ENCODE measurements at places on chromosomes 3 and 15.

DNA sequence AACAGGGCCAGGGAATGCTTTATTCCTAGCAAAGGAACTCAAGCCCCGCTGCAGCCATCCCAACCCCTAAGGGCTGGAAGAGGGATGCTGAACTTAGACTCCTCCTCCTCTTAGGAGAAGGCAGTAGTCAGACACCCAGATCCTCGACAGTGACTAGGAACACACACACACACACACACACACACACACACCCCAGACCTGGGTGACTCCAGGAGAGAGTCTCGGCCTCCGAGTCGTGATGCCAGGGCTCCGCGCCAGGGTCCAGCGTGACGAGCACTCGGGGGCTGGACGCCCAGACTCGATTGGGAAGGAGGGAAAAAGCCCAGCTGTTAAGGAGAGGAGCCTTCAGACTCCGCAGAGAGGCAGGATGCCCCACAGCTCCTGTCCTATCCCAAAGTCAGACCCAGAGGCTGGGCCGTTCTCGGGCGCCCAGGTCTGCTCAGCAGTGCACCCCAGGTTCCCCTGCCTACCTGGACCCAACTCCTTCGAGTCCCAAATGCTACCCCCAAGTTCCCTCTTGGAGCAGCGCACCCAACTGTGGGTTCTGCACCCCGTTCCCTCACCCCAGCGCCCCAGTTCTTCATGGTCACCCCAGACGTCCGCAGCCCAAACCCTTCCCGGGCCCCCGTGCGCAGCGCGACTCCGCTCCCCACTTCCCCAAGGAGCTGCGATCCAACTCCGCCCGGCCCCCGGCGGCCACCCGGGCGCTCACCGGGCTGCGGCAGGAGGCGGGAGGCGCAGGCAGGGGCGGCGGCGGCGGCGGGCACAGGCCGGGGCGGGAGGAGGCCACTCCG lies 421 bp downstream of the BMF start:
- no peak for DNase-seq

DNA sequence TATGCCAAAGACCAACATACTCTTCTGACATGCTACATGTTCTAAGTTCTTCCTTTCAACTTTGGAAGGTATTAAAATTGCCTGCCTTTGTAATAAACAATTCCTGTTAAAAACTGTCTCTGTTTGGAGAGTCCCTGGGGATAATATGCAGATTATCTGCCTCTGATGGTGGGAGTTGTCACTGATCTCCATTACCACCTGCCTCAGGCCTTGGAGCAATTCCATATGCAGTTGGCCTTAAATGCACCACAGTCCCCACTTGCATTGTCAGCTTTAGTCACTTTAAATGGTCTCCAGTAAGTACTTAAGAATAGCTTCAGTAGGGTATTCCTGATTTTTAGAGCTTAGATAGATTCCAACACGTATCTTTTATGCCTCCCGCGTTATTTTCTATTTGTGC lies 121.1 kb upstream of the GOLIM4 start:
- DNase-seq, result no peak

GRCh38 chr15:56243163-56244037 lies at the start of gene RFX7:
Gene RFX7, minus strand, starts transcription at chr15:56243879. Its CDS starts 594 bp downstream, at chr15:56243285.
- DNase-seq, result peak; percentile 69

DNA sequence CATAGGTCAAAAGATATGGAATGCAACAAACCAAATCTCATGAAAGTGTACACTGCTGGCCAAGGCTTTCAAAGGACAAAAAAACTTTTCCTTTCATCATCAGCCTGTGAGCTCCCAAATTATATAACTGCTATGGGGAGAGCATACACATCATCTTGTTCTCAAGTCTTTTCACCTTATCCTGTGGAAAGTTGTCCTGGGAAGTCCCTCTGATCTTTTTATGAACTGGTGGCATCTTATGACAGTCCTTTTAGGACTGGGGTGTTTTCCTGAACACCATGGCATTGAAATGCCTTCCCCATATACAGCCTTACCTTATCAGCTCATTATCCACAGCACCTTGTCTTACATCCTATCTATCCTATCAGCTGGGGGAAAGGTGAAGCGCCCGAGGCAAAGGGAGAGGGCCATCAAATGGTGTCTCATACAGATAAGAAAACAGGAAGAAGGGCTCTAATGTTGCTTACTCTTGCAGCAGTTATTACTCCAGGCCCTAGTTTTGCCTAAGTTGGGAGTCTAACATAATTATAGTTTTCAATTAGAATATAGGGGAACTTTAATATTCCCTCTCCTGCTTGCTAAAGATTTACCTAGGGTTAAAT lies 61.5 kb upstream of the GOLIM4 start:
- no peak for DNase-seq

GRCh38 chr3:24137958-24138875 lies 193.1 kb downstream of the NR1D2 start:
- no peak for DNase-seq

DNA sequence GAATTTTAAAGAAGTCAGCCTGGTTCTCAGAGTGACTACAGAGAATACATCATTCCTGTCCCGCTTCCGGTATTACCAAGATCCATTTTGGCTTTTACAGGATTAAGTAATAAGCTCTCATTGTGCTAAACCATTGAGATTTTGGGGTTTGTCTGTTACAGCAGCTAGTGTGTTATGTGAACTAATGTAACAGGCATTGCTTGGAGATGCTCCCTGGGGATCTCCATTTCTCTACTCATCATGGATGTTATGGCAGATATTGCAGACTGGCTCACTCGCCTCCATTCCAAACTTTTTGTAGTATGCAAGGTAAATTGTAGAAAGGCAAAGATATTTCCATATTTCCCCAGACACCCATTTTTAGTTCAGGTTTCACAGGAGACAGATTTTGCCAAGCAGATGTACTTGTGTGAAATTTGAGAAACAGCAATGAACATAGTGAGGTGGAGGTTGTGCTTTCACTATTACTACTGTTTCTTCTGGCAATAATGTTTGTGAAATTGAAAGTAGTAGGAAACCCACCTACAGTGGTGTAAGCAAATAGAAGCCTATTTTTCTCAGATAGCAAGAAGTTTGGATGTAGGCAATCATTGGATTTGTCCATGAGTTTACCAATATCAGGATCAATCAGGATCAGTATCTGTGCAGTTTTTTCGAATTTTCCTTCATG lies 177.1 kb upstream of the GALNT15 start:
- DNase-seq, result no peak

GRCh38 chr3:69505770-69506407 lies 120.0 kb upstream of the FRMD4B start:
- DNase-seq, result no peak

GRCh38 chr15:67105065-67105951 lies 39.9 kb downstream of the SMAD3 start:
- no peak for DNase-seq

DNA sequence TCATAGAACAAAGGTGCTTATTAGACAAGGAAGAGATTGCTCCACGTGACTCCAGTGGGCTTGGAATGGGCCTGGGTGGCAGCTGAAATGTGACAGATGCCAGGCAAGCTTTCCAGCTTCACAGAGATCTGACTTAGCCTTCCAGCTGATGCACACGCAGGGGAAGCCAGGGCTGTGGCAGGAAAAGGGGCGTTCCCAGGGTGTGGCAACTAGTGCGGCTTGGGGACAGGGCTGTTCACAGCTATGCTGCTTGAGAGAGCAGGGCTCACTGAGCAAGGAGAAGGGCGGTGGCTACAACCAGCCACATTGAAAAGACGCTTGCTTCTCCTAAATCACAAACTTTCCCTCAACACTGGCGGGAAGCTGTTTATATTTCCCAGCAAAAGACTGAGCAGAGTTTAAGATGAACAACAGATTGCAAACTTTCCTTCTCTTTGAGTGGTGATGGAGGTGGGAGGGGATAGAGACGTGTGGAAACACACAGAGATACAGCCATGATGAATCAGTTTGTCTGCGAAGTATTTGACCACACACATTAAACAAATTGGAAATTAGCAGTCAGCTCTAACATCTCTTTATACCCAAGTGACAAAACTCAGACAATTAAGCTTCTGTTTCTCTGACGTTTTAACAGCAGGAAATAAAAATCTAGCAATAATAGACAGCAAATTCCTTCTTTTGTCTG lies 127.5 kb downstream of the BDH1 start:
- peak; percentile 38 for DNase-seq

DNA sequence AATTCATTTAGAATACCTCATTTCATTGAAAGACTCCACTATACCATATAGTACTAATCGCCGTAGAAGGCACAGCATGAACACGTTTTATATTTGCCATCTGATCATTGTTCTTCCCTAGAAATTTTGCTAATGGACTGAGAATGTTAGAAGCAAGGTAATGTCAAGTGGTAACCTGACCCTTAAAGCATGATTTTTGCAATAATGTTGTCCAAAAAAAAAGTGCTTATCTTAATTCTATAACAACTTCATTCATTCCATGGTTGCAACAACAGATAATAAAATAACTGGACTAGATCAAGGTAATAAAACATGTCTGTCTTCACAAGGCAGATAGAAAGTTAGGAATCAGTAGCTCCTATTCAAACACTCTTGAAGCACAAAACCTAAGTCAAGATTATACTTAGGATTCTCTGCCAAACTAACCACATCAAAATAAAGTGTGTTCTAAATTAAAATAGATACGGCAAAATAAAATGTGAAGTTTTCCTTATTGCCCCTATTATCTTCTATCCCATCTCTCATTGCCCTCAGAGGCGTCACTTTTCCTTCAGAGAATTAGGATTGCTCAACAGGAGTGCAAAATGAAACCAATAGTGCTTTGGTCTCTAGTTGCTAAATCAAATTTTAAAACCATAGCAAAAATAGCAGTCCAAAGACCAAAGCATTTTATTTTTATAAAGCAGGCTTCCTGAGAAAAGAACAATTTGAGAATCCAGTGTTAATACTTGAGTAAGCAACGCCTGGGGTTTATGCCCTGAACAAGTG lies 317.4 kb upstream of the UBE2E2 start:
- DNase-seq, result no peak

DNA sequence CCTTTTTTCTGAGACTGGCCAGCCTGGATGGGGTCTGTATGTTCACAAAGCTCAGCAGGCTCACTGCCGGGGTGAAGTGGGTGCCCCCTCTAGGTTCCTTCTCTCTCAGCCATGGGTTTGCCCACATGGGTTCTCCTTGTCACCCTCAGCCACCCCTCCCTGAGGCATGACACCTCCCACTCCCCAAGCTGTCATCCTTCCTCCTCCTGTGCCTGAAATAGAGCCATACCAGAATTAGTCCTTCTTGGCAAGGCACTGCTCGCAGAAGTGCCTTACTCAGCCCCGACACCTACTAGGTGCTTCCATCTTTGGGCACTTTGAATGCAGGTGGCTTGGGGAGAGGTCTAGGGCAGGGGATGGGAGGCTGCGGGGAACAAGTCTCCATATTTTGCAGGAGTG lies 62.9 kb upstream of the SEC13 start:
- DNase-seq, result no peak

DNA sequence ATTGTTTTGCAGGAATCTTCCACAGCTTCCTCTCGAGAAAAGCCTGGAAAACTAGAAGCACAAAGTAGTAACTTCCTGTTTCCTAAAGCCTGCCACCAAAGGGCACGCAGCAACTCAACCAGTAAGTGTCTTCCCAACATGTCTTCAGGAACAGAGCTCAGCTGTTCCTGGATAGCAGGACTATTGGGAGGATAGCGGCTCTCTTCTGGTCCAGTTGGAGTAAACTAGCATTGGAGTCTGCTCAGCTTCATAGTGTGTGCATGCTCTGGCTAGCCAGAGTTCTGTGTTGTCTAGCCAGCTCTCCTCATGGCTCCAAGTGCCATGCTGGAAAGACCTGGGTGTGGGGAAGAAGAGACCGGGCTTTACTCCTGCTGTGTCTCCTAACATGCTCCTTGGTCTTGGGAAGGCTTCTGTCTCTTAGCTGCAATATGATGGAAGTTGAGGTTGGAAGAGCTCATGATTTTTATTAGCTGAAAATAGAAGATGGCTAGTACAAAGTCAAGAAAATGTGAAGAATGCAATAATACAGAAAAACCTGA lies 63.1 kb downstream of the IL16 start:
- no peak for DNase-seq

DNA sequence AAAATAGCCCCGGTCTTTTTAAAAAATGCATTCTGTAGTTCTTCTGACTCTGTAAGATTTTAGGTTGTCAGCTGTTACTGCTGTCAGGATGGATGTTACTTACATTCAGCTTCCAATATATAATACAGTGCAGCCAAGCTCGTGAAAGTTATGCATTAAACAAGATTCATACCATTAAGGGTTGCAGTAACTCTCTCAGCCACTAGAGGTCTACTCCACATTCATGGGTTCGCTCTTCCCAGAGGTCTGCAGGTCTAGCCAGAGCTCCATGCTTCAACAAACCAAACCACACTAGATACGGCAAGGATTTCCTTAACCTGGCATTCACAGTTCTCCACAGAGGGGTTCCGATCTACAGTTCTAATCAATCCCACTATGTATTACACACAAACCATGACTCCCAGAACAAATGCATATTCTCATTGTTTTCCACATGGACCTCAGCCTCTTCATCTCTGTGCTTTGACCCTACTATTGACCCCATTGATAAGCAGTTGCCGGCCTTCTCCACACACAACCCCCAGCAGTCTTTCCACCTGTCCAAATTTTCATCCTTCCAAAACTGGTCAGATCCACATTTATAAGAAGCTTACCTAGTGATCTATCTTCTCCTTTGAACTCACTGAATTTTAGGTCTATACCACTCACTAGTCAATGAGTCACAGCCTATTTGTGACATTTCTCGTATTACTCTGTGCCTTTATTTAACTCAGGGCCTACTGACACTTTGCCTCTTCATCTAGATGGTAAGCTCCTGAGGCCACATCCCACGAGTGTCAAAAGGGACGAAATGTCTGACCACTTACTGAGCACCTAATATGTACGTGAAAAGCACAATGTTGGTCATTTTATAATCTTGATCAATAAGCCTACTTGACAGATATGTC lies 33.7 kb downstream of the RORA start:
- DNase-seq, result no peak

DNA sequence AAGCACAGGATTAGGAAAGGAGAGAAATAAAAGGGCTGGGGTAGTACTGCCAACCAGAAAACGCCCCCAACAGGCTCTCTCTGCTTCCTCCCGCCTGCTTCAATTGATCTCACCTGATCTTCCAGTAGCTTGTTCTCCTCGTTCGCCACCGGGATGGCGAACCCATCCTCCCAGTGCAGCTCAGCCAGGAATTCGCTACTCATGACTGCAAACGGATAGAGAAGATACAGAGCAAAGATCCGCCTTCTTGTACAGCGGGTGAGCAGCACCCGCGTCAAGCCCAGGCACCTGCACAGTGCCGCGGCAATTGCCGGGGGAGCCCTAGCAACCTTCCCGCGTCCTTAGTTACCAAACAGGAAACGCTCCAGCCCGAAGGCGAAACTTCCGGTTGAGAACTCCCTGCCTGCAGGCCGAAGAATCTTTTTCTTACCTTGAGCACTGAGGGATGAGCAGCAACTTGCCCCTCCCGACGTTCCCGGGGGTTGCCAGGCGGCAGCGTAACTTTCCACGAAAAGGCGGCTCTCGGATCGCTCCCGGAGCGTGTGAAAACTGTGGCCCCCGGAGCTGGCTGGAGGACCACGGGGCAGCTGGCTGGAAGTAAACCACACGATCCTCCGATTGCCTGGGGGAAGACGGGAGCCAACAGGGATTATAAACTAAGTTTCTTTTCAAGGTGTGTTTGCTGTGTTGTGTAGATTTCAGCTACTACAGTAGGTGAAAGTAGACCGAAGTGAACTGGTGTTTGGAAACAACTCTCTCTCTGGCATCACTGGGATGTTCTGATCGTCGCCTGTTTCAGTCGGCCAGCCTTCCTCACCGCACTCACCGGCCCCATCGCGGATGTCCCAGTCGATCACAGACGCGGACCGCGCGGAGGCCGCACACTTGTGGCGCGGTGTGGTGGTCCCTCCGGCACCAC lies at the start of gene CCDC39:
CCDC39 (minus strand) TSS at position 312 of the 919 bp plus-strand sequence; CDS start at position 203, 109 bp downstream.
- peak; percentile 60 for DNase-seq

Data from stimulated activated CD8-positive, alpha-beta memory T cell treated with anti-CD3 and anti-CD28 coated beads, Interleukin-4, amount 100 ng/mL, for 24 hours (primary cell).